Esophagus squamous epithelium (tissue), 5 donors: ENCODE measurements at places on chromosomes 11 and 22.

DNA sequence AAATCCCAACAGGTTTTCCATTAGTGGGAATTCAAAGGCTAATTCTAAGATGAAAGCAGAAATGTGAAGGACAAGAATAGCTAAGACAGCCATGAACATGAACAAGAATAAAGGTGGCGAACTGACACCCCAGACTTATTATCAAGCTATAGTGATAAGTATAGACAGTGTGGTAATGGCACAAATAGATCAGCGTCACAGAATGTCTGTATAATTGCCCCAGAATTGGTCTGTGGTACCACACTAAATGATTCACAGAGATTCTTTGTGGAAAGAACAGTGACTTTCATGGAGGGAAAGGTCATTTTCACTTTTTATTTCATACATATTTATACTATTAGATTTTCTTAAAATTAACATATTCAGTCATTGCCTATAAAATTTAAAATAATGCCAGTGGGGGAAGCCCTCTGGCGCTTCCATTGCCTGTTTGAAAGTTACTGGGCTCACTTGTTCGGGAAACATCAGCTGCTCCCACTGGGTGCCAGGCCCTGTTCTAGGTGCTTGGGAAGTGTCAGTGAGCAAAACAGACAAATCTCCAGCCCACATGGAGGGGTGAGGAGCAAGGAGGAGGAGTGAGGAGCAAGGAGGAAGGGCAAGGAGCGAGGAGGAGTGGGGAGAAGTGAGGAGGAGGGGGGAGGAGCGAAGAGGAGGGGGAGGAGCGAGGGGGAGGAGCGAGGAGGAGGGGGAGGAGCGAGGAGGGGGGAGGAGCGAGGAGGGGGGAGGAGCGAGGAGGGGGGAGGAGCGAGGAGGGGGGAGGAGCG, 11.3 kb upstream of the NLRP6 start:
- DNase-seq = no peak

DNA sequence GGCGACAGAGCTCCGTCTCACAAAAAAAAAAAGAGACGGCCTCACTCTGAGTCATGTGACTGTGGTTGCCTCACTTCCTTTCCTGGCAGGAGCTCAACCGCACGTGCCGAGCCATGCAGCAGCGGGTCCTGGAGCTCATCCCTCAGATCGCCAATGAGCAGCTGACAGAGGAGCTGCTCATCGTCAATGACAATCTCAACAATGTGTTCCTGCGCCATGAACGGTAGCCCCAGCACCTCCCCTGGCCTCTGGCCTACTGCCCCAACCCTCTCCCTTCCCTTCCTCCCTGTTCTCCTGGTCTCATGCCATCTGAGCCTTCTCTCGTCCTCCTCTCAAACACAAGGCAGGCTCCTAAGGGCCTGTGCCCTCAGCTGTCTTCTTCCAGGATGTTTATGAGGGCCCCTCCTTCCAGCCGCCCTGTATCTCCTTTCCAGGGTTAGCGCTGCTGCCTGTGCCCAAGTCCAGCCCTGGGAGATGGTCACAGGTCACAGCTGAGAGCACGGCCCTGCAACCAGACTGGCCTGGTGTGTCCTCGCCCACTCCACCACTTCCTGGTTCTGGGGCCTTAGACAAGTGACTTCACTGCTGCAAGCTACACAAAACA, 30.7 kb downstream of the TOM1 start:
- DNase-seq = no peak

- DNase-seq = no peak
These were observed 419.7 kb upstream of the CNTN5 start for GRCh38 chr11:98600786-98601773.

DNA sequence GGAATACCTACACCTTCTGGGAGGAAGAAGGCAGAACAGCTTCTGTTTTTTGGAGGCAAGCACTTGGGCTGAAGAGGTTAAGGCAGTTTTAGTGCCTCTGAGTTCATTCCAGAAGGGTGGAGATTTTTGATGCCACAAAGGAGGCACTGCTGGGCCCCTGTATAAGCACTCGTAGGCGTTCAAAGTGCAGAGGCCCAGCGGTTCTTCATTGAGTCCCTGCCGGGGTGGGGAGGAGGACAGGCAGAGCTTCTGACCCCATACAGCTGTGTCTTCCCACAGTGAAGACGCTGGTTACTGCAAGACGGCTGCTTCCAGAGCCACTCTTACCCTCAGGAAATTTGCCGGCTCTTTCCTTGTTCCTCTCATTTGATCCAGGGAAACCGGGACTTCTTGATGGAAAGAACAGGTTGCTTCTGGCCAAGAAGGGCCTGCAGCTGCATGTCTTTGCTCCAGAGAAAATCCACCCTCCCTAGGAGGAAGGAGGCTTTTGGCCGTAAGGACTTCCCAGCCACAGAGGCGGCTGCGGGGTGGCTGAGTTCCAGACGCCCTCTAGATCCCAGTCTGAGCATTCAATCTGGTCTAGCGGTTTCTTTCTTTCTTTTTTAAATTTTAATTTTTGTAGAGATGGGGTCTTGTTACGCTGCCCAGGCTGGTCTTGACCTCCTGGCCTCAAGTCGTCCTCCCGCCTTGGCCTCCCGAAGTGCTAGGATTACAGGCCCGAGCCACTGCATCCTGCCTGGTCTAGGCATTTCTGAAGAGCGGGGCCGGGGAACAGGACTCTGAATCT, 9.4 kb downstream of the ADAMTS15 start:
- no peak for DNase-seq

- DNase-seq = no peak
These were observed 237.2 kb downstream of the LRRC4C start for GRCh38 chr11:41222236-41222635.

- no peak for DNase-seq
These were observed 261.1 kb downstream of the OPCML start for GRCh38 chr11:133271206-133271605.

DNA sequence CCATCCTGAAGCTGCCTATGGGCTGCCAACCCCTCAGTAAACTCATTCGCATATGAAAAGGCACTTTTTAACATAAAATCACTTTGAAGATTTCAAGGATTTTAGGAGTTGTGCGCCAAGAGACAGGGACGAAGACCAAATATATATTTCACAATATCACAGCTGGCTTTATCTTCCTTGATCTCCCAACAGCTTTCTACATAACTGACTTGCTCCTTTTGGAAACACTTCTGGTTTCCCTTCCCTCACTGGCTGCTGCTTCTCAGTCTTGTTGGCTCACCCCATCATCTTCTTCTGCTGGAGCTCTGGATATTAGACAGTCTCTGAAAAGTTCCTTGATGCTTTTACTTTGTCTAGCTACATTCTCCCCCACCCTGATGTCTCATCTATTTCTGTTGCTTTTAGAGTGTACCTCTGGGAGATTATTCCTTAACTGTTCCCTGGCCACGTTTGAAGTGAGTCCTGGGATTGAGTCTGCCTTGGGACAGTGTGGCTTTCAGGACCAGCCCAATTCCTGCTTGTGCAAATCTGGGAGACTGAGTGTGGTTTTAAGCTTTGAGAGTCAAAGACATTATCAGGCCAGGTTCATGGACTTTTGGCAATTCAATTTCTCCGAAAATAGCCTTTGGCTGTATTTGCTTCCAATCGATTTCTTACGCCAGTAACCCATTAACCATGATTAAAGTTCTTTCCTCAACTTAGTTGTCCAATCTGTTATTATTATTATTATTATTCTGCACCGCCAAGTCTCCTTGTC, 30.9 kb upstream of the NNMT start:
- no peak for DNase-seq

- DNase-seq = no peak
These were observed 130.6 kb downstream of the ETS1 start for GRCh38 chr11:128456566-128457268.

DNA sequence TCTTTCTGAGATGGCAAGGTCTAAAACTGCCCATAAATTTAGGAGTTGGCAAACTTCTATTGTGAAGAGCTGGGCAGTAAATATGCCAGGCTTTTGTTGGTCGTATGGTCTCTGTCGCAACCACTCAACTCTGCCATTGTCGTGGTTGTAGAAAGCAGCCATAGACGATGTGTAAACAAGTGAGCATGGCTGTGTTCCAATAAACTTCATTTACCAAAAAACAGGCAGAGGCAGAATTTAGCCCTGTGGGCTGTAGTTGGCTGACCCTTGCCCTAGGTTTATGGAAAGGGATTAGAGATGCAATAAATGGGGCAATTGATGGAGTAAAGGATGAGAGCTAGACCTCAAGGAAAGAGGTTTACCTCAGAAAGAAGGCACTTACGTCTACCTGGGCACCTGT, 17.6 kb downstream of the YPEL4 start:
- DNase-seq = no peak

DNA sequence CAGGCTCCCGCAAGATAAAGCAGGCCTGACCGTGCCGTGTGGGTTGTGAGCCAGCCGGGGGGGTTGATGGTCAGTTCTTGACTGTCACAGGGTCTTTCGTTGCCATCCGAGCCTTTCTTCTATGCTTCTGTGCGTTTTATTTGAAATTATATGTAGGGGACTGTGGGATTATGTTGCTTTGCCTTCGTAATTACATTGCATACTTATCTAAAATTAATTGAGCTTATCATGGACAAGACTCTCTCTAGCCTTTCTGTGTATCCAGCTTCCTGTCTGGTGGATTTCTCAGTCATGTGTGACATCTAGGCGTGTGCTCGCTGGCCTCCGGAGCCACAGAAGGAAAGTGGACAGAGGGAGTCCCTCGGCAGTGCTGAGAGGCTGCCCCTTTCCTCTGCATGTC, 93.2 kb downstream of the TBC1D22A start:
- no peak for DNase-seq

DNA sequence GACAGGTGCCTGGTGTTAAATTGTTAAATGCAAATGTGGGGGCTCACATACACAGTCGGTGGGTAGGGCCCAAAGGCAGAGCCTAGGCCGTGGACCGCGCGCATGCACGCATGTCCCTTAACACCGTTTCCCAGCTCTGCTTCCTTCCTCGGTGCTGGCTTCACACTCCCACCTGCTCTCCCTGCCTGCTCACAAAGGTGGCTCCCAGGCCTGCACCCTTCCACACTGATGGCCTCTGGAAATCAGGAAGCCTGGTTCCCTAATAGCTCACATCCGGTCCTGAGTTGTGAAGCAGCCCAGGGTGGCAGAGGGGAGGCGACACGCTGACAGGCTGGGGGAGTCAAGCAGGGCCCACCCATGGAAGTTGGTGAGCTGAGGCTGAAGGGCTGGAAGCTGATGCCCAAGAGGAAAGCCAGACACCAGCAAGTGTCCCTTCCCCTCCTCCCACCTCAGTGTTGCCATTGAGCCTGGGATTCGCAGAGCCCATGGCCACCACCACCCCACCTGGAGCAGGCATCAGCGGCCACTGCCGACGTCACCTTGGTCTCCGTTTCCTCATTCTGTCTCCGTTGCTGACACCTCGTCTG, 13.7 kb upstream of the CTTN start:
- no peak for DNase-seq

DNA sequence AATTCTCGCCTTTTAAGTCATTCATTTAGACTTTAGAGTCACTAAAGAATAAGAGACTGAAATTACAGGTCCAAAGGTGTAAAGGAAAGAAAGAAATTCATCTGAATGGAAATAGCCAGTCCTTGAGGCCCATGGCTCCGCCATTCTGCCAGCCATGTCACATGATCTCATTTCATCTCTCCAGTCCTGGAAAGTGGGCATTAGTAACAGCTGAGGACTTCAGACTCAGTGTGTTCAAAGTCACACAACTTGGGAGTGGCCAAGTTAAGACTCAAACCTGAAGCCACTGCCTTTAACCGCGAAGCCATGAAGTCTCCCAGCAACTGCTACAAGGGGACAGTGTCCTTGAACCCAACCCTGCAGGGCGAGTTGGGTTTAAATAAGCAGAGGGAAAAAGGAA, 103.7 kb downstream of the PRR5L start:
- DNase-seq = no peak

GRCh38 chr11:120608760-120609211, 97.2 kb downstream of the GRIK4 start:
- DNase-seq = no peak

GRCh38 chr11:110710628-110711381, 1.4 kb downstream of the ARHGAP20 start:
- DNase-seq = no peak

DNA sequence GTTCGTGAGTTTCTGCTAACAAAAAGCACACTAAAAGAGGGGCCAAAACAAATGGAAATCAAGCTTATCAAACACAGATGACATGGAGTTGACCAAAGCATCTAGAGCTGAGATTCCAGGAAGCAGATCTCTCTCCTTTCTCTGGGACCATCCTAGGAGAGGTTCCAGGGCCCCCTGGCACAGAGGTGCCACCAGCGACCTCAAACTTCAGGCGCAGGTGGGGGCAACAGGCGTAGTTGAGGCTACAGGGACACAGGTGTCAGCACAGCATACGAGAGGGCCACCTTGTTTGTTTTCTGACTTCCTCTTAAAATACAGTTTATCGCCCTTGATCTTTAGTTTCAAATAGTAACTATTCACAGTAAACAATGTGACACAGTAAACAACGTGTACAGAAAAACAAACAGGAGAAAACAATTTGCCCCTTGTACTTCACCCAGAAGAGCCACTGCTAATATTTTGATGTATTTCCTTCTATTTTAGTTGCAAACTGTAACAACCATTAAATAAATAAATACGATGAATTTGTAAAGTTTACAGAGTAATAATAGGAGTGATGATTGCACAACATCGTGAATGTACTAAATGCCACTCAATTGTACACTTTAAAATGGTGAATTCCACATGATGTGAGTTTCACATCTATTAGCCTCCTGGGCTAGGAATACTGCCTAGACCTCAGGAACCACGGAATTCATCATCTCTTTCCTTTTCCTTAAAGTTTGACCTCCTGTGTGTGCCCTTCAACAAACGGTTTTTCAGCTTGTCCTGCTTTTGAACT, 52.2 kb downstream of the IGLL5 start:
- DNase-seq = no peak

GRCh38 chr11:8018484-8019313, 31.6 kb downstream of the EIF3F start:
- no peak for DNase-seq

GRCh38 chr22:19397734-19398104, 33.8 kb downstream of the HIRA start:
- DNase-seq = no peak

DNA sequence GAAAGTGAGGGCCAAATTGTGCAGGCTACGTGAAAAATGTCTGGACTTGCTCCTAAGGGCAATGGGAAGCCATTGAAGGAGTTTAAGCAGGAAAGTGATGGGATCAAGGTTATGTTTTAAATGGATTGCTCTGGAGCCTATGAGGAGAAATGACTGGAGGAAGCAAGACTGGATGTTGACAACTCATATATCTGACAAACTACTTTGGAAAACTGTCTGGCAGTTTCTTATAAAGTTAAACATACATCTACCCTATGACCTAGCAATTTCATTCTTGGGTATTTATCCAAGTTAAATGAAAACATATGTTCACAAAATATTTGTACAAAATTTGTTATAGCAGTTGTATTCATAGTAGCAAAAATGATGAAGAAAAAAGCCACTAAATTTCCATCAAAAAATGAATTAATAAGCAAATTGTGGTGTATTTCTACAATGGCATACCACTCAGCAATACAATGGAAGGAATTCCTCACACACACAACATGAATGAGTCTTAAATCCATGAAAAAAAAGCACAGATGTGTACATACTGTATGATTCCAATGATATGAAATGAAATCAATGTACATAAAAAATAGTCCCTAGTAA, 24.1 kb downstream of the FZD4 start:
- no peak for DNase-seq

- DNase-seq = no peak
These were observed 7.9 kb upstream of the CEP295 start for GRCh38 chr11:93653571-93653970.
